ENCODE measurements at places on chromosomes 5 and 9. TPM values are rescaled to one million over a fixed set of nuclear protein-coding genes. Genes with fewer than 3 reads are reported as not detected.

The AQP3 gene
- total RNA-seq, result 0.61 TPM

The CDH6 gene
- 1.1 TPM for total RNA-seq

The ABCA1 gene
- 24.3 TPM for total RNA-seq

The NDUFA8 gene
- 55.9 TPM for total RNA-seq

The SPATA31E1 gene
- total RNA-seq, result not detected

The ALDH1A1 gene
- 124 TPM for total RNA-seq

The LHX2 gene
- not detected for total RNA-seq
